ENCODE measurements at places on chromosomes 13 and 19.

DNA sequence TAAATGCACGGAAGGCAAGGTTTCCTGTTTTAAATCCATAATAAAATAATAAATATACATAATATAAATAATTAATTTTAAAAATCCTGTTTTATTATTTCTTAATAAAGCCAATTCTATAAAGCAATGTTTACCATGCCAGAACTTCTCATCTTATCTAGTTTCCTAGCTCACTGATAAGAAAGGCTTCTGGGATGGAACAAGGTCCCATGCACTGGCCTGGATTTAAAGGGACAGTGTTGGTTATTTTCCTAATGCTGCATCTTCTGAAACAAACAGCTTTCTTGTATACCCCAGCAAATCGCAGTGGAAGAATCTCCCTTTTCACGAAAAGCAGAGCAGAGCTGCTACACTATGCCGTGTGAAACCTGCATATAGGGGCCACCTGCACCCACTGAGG is 68.8 kb downstream of the LNX2 start:
- DNase-seq: no peak

DNA sequence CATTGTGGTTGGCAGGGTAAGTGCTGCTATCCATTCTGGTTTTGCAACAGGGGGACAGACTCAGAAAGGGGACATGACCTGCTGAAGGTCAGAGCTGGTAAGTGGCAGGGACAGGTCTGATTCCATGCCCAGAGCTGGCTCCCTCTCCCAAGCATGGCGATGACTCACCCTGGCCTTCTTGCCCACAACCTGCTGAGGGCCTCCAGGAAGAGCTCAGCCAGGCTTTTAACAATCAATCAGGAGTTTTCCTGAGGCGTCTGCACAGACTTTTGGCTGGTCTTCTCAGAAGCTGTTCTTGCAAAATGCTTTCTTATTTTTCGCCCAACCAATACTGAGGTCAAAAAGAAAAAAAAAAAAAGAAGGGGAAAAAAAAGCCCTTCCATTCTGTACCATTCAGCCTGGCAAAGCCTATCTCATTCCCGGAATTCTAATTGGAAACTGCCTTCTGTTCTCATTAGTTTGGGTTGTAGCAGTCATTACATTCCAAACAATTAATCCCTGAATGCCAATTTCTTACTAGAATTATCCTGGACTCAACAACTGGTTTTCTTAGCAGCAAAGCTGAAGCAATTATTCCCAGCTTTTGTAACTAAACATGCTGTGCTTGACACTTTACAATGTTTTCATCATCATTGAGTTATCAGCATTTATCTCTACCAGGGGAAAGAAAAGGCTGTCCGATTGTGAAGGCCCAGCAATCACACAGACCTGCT is 17.7 kb downstream of the SIAH3 start:
- DNase-seq: no peak

DNA sequence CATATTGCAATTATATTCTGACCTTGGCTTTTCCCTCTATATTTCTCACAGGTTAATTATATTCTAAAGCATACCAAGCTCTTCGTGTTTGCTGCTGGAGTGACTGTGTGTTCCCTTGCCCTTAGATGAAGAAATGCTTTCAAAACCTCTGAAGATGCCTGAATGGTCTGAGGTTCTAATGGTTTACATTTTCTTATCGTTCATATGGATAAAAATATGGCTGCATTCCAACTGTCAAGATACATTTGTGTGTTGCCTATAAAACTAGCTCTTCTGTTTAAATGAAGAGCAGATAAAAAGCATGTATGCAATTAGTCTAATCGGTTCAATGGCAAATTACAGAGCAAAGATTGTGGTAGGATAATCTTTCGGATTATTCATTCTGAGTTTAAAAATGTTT is 68.4 kb upstream of the ANKRD10 start:
- DNase-seq: no peak

DNA sequence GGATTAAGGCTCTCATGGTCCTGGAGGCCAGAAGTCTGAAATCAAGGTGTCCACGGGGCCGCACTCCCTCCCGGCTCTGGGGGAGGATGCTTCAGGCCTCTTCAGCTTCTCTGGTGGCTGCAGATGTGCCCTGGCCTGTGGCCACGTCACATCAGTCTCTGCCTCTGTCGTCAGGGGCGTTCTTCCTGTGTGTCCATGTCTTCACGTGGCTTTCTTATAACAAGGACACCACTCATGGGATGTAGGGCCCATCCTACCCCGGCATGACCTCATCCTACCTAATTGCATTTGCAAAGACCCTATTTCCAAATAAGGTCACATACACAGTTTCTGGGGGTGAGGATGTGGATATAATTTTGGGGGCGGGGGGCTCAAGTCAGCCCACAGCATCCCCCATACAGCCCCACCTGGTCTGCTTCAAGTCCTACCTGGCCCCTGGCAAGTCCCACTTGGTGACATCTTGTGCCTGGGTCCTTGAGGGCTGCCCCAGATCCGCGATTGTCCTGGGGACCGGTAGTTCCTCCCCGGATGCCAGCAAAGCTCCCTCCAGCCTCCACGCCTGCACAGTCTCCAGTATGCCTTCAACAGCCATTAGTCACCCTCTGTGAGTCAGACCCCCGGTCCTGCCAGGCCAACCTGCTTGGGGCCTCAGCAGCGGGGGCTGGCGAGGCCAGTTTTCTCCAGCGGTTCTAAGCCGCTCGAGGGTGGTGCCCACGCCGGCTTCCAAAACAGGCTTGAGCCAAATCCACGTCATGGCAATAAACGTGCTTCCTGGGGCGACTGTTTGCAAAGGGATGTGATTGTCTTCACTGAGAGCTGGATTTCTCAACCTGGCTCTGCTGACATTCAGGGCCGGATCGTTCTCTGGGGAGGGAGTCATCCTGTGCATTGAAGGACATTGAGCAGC is 32.2 kb downstream of the MYO9B start:
- DNase-seq: no peak

GRCh38 chr19:35211545-35212230 is 16.9 kb downstream of the FAM187B start:
- DNase-seq: no peak

DNA sequence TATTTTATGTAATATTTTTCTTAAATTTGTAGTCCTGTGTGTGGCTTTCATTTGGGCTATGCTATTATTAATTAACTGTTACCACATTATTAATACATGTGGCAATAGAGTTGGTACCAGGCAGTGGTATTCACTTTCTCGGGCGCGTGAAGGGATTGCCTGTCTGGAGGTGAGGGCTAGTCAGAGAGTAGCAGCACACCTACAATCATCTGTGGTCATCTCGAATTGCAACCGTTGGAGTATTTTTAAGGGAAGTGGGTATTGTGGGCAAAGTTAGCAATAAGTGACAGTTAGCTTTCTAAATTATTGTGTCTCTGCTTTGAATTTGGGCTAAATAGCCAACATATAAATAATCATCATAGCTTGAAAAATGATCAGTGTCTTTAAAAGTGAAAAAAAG is 20.0 kb upstream of the GPR18 start:
- DNase-seq: no peak

GRCh38 chr19:16040642-16041041 is 35.7 kb upstream of the TPM4 start:
- DNase-seq: no peak

GRCh38 chr19:45440873-45441654 is 17.3 kb upstream of the ERCC1 start:
- DNase-seq: no peak

DNA sequence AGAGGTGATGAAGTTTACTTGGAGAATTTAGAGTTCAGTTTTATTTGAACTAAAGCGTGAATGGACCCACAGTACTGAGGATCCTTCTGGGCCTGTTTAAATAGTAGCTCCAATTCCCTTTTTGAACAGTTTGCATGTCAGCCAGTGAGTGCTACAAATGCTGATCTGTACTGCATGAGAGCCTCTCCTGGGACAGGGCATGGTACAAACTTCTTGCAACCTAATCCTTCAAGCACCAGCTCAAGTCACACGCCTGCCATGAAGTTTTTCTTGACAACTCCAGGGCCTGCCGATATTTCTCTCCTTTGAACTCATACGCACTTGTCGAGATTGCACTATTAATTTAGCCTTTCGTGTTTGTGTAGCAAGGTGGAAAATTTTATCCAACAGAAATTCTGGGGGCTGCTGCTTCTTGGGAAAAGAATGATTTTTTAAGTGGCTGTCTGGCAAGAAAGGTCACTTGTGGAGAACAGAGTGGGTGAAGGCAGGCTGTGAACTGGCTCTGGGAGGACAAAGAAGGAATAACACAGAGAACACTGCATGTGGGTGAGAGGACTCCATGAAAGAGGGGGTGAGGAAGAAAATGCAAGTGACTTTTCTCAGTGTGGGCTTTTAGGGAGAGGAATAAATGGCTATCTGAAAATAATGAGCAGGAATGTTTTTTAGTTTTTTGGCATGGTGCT is 192.5 kb downstream of the NDFIP2 start:
- no peak for DNase-seq

GRCh38 chr13:43357564-43357963 is 334.2 kb downstream of the DNAJC15 start:
- DNase-seq: no peak

- DNase-seq: no peak
Measured at GRCh38 chr13:99040536-99041131, 62.8 kb upstream of the DOCK9 start.

GRCh38 chr13:43245374-43245964 is 222.1 kb downstream of the DNAJC15 start:
- DNase-seq: no peak

- no peak for DNase-seq
Measured at GRCh38 chr13:44819772-44820171, 169.5 kb downstream of the NUFIP1 start.

- no peak for DNase-seq
Measured at GRCh38 chr19:15640294-15640903, at the start of gene CYP4F3. TSS of gene CYP4F3 (plus strand) at chr19:15640897. CDS start at chr19:15641416, 519 bp downstream.

DNA sequence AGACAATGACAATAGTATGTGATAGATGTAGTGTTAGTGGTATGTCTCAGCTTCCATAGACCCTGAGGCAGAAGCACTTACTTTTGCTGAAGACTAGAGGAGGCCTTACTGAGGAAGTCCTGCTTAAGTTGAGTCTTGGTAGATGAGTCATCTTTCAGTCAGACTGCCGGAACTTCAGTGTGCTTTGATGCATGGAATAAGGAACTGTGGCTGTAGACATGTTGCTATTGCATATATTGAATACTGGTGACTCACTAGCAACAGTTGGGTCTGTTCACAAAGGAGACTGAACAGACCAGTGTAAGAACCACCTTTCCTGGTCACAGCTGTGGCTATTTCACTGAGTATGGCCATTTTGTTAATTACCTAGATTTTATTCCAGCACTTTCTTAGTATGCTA is 1000.6 kb downstream of the OLFM4 start:
- no peak for DNase-seq

- DNase-seq: no peak
Measured at GRCh38 chr19:11031421-11032070, 57.7 kb upstream of the LDLR start.

DNA sequence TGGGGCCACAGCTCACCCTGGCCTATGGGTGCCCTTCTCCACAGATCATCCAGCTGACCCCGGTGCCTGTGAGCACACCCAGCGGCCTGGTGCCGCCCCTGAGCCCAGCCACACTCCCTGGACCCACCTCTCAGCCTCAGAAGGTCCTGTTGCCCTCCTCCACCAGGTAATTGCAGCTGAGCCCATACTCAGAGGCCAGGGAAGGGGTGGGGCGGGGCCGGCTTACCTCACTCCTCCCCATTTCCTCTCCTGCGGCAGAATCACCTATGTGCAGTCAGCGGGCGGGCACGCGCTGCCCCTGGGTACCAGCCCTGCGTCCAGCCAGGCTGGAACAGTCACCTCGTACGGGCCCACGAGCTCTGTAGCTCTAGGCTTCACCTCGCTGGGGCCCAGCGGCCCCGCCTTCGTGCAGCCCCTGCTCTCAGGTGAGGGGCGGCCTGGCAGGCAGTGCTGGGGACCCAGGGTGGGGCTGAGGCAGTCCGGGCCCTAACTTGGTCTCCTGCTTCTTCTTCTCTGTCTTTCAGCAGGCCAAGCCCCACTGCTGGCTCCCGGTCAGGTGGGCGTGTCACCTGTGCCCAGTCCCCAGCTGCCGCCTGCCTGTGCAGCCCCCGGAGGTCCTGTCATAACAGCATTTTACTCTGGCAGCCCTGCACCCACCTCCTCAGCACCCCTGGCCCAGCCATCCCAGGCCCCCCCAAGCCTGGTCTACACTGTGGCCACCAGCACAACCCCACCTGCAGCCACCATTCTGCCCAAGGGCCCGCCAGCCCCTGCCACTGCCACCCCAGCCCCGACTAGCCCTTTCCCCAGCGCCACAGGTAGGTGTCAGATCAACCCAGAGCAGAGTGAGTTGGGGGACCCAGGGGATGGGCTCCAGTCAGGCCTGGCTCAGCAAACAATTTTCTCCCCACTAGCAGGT is 9.6 kb upstream of the PRR19 start:
- no peak for DNase-seq

DNA sequence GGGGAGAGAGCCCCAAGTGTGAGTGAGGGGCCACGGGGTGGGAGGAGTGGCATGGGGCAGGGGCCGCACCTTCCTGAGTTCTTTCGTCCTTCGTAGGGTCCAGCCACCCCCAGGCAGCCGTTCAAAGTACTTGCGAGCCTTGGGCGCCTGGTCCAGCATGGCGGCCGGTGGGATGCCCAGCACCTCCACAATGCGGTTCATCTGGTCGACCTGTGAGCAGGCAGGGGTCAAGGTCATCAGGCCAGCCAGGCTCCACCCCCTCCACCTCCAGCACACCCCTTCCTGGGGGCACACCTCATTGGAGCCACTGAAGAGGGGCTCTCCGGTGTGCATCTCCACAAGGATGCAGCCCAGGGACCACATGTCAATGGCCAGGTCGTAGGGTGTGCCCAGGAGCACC is 6.7 kb downstream of the DYRK1B start:
- no peak for DNase-seq

DNA sequence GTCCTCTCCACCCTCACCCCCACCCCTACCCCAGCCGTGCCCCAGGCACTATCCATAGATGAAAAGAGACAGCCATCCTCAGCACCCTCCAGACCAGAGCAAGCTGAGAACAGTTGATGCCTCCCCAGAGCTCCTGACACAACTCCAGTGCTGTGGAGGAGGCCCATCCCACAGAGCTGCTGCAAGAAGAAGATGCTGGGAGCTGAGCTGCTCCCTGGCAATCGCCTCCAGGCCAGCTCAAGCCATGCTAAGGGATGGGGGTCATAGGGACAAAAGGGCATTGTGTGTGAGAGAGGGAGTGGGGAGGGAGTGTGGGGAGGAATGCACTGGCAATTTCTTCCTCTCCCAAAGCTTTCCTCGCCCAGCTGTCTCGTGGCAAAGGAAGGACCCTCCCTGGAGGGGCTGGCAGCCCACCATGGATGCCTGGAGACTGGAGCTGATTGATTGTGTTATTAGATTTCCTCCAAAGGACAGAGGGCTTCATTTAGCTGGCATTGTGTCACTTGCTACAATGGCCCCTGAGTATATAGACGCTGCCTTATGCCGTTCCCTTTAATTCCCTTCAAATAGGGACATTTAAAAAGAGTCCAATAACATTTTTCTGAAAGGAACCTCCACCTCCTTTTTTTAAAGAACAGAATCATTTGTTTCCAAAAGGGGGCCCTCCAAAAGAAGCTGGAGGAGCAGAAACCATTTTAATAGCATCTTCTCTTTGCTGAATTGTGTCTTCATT is 476.4 kb downstream of the FOXO1 start:
- no peak for DNase-seq

- no peak for DNase-seq
Measured at GRCh38 chr13:87676254-87677042, 5.3 kb downstream of the SLITRK5 start.

GRCh38 chr19:18604820-18605159 is 1.8 kb downstream of the CRLF1 start:
- no peak for DNase-seq

GRCh38 chr13:47291107-47291656 is 394.3 kb upstream of the HTR2A start:
- DNase-seq: no peak

GRCh38 chr19:36436531-36436930 is 18.1 kb upstream of the ZFP82 start:
- DNase-seq: no peak
